Esophagus squamous epithelium (tissue), 5 donors: ENCODE measurements at places on chromosomes 2 and 18.

DNA sequence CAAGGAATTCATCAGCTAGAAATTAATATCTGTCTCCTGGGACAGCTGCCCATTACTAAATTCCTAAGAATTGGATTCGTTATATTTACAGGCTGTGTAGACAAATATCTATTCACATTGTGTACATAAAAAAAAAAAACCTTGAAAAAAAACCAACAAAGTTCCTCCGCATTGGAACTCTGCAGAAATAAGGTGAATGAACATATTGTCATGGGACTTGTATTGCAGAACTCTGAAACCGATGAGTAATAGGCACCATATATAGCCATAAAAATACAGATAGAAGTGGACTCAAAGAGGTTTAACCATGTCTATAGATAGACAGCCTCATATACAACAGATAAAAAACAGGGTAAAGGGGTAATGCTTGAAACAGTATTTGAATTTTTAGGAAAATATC, 909.9 kb upstream of the CHAC2 start:
- DNase-seq = no peak

- no peak for DNase-seq
Measured at GRCh38 chr2:208827109-208827508, 420.5 kb downstream of the PTH2R start.

- no peak for DNase-seq
Measured at GRCh38 chr2:25494616-25495015, 152.9 kb upstream of the DNMT3A start.

DNA sequence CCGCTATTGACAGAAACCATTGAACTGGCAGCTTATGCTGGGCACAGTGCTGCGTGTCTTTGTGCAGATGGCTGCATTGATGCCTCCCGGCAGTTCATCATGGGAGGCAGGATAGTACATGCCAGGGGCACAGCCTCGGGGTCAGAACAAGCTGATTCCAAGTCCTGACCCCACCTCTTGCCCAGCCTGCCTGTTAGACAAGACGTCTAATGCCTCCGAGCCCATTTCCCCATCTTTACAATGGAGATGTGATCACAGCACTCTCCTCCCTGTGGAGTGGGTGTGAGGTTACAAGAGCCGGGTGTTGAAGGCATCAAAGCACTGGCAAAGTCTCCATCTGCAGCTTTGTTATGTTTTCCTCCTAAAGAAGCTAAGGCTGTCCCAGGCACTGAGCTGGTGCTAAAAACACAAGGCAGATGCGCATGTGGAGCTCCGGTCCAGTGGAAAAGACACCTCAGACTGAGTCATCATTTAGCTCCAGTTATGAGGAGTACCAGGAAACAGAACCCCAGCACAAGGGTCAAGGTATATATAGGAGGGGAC, 125.7 kb upstream of the EPAS1 start:
- no peak for DNase-seq

DNA sequence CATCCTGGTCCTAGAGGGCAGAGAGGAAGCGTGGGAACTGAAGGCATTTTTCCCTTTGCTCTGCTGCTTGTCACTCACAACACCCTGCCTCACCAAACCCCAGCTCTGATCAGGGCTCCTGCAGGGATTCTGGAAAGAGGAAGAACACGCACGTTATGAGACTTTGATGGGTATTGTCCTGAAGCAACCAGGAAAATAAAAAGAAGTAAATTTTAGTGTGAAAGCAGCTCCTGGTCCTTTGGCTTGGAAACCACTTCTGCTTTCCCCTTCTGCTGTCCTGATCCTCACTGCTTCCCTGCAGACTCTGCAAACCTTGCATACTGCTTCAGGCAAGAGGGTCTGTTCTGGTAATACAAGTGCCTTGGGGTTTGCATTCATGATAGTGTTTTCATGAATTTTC, 164.1 kb downstream of the SLC8A1 start:
- DNase-seq = no peak

GRCh38 chr2:173866874-173867618, 98.1 kb downstream of the SP3 start:
- no peak for DNase-seq

GRCh38 chr18:23498117-23498516, 5.2 kb upstream of the RMC1 start:
- no peak for DNase-seq

GRCh38 chr2:150681120-150681804, 193.8 kb upstream of the RND3 start:
- DNase-seq = no peak

DNA sequence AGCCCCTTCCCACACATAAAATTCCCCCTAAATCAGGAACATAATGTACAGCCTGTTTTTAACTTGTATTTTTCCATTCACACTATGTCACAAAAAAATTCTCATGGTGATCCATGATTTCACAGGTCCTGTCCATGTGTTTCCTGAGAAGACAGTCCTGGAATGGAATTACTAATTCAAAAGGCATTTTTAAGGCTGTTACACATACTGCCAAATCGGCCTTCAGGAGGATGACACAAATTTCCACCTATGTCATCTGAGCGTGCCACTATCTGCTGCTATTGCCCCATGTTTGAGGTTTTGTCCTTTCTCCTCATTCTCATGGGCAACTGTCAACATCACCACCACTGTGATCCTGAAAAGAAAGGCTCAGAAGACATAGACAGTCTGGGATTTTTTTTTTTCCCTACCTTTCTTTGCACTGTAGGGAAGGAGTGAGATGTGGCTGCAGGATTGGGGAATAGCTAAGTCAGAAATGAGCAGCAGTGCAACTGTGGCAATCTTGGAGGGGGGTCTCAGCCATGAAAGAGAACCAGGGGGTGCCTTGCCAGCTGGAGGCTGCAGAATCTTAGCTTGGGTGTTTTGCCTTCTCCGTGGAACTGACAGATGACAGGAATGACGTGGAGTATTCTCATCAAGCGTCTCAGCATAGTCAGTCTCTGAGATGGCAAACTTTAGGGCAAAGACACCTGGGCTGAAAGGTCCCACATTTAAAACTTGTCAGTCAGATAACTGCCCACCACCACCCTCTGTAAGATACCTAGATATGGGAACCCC, 73.4 kb downstream of the MARCHF4 start:
- no peak for DNase-seq

GRCh38 chr2:150532879-150533278, 45.4 kb upstream of the RND3 start:
- no peak for DNase-seq
